ENCODE measurements at places on chromosomes 12 and 14.

GRCh38 chr12:111254106-111254505 is 114.8 kb downstream of the PHETA1 start:
- DNase-seq: no peak

DNA sequence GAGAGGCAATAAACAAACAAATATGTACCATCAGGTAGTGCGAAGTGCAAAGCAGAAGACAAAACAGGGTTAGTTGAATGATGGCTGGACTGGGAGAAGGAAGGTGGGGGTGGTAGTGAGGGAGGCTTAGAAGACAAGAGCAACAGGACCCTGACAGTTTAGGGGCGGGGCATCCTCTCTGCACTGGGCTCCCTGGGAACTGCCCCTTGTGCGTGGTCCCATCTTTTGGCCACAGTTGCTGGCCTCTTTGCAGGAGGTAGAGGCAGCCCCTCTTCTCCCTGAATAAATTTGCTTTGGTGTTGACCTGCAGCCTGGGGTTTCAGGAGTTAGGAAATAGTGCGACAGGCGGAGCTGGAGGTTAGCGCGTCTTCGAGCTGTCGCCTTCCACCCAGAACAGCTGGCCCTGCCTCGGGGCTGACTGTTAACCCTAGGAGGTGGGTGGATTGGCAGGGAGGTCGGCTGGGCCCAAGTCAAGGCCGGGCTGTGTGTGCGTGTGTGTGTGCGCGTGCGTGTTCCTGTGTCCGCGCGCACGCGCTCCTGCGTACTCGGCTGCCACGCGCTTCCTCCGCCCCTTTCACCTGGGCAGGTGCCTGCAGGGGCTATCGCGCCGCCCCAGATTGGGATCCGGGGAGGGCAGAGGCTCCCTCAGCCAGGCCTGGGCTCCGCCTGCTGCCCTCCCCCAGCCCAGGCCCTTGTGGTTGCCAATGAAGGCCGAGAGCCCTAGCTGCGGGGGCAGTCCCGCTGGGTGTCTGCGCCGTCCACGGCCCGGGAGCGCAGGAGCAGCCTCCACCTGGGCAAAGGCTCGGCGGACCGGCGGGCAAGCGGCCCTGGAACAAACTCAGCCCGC is 180.8 kb downstream of the ADCK1 start:
- DNase-seq: no peak

- no peak for DNase-seq
These were observed 699 bp downstream of the MGAT2 start for GRCh38 chr14:49621114-49621881.

DNA sequence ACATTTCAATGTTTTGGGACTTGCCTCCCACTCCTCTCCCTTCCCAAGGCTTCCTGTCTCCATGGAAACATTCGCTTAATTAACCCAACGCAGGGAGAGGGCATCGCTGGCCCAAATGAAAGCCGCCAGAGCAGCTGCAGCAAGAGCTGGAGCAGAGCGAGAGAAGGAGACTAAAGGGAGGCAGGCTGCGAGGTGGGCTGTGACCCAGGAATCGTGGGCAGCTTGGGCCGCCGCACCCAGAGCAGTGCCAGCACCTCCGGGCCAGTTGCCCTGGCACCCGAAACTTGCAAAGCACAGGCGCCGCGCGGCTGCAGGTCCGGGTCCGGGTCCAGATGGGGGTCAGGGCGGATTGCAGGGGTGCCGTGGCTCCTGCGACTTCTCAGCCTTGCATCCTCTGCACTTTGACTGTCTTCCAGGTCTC is 43.5 kb upstream of the PTPRQ start:
- no peak for DNase-seq
